ENCODE measurements at places on chromosomes 4 and X.

- no peak for DNase-seq
Observed at GRCh38 chr4:66797608-66798007, 747.7 kb downstream of the CENPC start.

GRCh38 chr4:17030543-17030942, 132.1 kb upstream of the LDB2 start:
- DNase-seq: no peak

DNA sequence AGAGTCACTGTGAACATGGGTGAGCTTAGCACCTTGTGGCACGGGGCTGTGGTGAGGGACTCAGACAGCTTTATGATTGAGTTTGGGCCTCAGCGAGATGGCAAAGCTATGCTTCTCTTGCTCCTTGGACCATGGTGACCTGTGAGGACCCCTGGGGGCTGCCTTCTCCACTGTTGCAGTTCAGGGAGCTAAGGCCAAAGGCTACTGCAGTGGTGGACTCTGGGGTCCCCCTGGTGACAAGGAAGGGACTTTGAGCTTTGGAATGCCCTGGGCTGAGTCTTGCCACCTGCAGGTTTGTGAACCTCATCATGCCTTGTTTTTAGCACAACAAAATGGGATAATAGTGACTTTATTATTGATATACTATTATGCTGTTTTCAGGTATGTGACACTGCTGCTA, 36.5 kb downstream of the TBL1X start:
- DNase-seq: peak; percentile 51

DNA sequence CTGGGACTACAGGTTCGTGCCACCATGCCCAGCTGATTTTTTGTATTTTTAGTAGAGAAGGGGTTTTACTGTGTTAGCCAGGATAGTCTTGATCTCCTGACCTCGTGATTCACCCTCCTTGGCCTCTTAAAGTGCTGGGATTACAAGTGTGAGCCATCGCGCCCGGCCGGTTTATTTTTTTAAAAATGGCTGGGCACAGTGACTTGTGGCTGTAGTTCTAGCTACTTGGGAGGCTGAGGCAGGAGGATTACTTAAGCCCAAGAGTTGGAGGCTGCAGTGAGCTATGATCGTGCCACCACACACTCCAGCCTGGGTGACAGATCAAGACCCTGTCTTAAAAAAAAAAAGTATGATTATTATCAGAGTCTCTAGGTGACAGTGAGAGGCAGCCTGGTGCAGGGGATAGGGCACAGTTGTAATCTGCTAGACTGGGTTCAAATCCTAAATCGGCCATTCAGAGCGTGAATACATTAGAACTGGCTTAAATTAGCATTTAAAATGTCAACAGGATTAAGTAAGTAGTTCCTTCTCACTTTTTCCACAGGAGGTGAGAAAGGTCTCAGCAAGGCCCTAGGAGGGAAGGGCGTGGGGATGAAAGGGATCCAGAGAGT, 435 bp upstream of the MGST2 start:
- no peak for DNase-seq

GRCh38 chr4:150167054-150167453, 88.8 kb downstream of the DCLK2 start:
- no peak for DNase-seq

GRCh38 chr4:106316773-106317409, 541 bp downstream of the AIMP1 start:
- no peak for DNase-seq

GRCh38 chrX:97743014-97743413, 859.3 kb downstream of the RPA4 start:
- DNase-seq: no peak

- DNase-seq: no peak
Observed at GRCh38 chr4:55838356-55838755, 15.1 kb upstream of the EXOC1 start.

- DNase-seq: no peak
Observed at GRCh38 chrX:133922390-133922771, 63.0 kb downstream of the GPC3 start.

- no peak for DNase-seq
Observed at GRCh38 chr4:1639299-1639868, 44.7 kb downstream of the FAM53A start.

DNA sequence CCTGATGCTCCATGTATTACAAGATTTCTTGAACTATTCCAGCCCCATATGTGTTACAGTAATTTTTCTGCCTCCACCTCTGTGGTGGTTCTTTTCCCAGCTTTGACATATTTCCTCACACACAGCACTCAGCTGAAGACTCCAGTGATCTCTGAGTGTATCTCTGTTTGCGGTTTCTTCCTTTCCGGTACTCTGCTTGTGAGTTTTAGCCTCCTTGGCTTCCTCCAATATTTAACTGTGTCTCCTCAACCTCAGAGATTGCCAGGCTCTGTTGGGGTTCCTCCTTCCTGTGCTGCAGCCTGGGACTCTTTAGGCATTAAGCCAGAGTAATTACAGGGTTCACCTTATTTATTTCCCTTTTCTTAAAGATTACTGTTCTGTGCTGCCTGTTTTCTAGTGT, 73.2 kb downstream of the NFKB1 start:
- DNase-seq: no peak

- no peak for DNase-seq
Observed at GRCh38 chr4:107989162-107989536, 540 bp upstream of the HADH start.

DNA sequence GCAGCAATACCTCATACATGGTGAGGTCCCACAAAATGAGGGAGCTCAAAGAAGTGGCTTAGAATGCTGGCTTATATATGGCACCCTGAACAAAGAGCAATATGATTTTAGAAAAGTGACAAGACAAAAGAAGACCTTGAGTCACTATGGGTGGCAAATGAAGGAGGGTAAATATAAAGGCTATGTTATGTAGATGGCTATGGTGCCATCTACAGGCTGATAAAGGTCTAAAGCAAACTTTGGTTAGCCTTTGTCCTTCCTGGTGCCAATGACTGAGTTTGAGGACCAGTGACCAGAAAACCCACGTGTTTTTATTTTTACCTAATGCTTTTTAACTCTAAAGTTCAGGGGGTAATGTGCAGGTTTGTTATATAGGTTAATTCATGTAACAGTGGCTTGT, 151.8 kb downstream of the CCNG2 start:
- peak; percentile 75 for DNase-seq

- no peak for DNase-seq
Observed at GRCh38 chrX:110519906-110520452, 161.3 kb downstream of the RTL9 start.
